SJCRH30 (cell line): ENCODE measurements at places on chromosomes 7 and 10. TPM values are rescaled to one million over a fixed set of nuclear protein-coding genes. Genes with fewer than 3 reads are reported as not detected.

DNA sequence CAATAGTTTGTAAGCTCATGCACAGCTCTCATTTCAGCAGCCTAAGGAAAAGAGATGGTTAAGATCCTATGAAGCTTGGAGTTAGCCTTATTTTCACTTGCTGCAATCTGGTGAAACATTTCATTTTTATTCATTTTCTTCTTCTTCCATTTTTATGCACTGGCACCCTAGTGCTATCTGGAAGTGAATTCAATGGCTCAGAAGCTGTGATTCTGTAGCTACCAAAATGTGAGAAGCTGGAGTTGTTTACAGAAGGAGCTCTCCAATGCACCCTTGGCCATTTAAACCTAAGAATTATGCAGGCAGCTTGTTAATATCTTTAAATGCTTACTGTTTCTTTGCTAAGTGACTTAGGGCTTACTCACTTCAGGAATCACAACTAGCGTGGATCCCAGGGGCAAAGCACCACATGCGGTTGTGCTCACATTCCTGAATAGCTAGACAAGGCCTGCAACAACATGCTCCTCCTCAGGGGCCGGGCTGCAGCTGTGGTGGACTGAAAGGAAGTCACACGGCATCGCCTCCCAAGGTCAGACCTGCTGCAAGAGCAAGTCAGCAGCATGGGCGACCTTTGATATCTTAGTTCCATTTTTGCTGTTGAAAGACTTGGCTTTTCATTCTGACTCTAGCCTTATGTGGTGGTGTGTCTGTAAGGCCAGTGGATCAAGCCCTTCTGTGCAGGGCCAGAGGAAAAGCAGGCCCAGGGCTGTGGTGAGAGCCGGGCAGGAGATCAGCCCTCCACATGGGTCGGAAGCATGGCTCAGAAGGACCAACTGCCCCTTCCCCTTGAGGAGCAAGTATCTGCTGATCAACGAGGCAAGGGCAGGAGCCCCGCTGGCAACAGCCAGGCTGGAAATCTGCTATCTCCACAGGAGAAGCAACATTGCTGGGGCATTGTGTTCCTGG is 91.9 kb upstream of the MBL2 start:
- H3K4me3 ChIP-seq: no peak overlapping the region
- peak; percentile 61 for DNase-seq
- H3K27me3 ChIP-seq: no peaks in the 10 kb centered on the region

GRCh38 chr10:43308986-43309385 is 42.1 kb upstream of the RASGEF1A start:
- no peaks in the 10 kb centered on the region for H3K4me1 ChIP-seq
- DNase-seq: no peak
- no peaks in the 10 kb centered on the region for H3K36me3 ChIP-seq
- no peak overlapping the region for H3K27ac ChIP-seq
- no peaks in the 10 kb centered on the region for H3K27me3 ChIP-seq

- no peak overlapping the region for H3K4me3 ChIP-seq
- H3K27ac ChIP-seq: no peak overlapping the region
- no peaks in the 10 kb centered on the region for H3K27me3 ChIP-seq
- peaks cover 8% of the 10 kb centered on the region; the same call in 1 of the 2 replicates for H3K4me1 ChIP-seq
These were observed 17.8 kb upstream of the SLC18A2 start for GRCh38 chr10:117222976-117223692.

DNA sequence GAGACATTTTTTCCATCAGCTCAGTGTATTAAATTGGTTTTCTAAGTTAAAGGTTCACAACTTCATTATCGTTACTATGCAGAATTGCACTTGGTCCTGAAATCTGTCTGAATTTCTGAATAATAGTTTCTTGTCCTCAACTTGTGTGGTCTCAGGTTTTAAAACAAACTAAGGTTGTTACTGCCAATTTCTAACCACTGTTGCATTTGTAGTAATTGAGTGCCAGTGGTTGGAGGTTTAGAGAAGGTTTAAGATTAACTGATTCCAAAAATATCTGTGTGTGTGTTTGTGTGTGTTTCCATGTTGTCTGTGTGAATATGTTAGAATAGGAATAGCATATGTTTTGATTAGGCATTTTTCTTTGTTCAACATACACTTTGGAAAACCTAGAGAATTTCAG is 395.9 kb downstream of the AUTS2 start:
- H3K27ac ChIP-seq: no peak overlapping the region
- H3K36me3 ChIP-seq: no peaks in the 10 kb centered on the region
- no peaks in the 10 kb centered on the region for H3K27me3 ChIP-seq
- DNase-seq: no peak

CLDN4 gene
- total RNA-seq: 0.06 and 0.08 TPM in 2 replicates

STARD3NL gene
- 153 and 162 TPM in 2 replicates for total RNA-seq

- H3K27me3 ChIP-seq: peaks cover 5% of the 10 kb centered on the region; the same call in 1 of the 2 replicates
- H3K36me3 ChIP-seq: no peaks in the 10 kb centered on the region
- no peak for DNase-seq
These were observed 87.4 kb upstream of the ZMIZ1 start for GRCh38 chr10:78981257-78981969.

EGFR gene
- total RNA-seq: 7.3 and 8.3 TPM in 2 replicates

GRCh38 chr7:47737601-47738000 is 155.7 kb upstream of the TNS3 start:
- no peaks in the 10 kb centered on the region for H3K27me3 ChIP-seq
- no peak for DNase-seq
- H3K36me3 ChIP-seq: no peaks in the 10 kb centered on the region
- H3K4me1 ChIP-seq: 0 out of 2 replicates have a peak, but pooled peaks cover under 1% of the 10 kb centered on the region
- no peak overlapping the region for H3K27ac ChIP-seq

- H3K36me3 ChIP-seq: no peaks in the 10 kb centered on the region
- H3K27me3 ChIP-seq: no peaks in the 10 kb centered on the region
- H3K27ac ChIP-seq: no peak overlapping the region
- DNase-seq: no peak
- H3K4me1 ChIP-seq: peaks cover 3% of the 10 kb centered on the region; the same call in 1 of the 2 replicates
- H3K4me3 ChIP-seq: no peak overlapping the region
These were observed 207.3 kb downstream of the NXPH1 start for GRCh38 chr7:8640671-8641070.

DNA sequence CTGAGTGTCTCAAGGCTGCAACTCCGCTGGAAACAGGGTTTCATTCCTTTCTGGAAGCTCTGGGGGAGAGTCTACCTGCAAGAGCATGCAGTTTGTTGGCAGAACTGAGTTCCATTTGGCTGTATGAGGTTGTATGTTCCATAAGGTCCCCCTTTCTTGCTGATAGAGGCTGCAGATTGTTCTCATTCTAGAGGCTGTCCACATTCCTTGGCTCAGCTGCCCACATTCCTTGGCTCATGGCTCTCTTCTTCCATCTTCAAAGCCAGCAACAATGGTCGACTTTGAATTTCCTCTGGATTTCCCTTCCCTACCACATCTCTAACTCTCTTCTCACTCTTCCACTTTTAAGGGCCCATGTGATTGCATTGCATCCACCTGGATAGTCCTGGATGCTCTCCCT is 147.3 kb upstream of the CDCA7L start:
- peaks cover 4% of the 10 kb centered on the region; the same call in 1 of the 2 replicates for H3K4me1 ChIP-seq
- no peaks in the 10 kb centered on the region for H3K27me3 ChIP-seq
- H3K36me3 ChIP-seq: no peaks in the 10 kb centered on the region
- H3K27ac ChIP-seq: no peak overlapping the region

- no peak overlapping the region for H3K4me3 ChIP-seq
- no peaks in the 10 kb centered on the region for H3K4me1 ChIP-seq
- DNase-seq: no peak
- no peaks in the 10 kb centered on the region for H3K27me3 ChIP-seq
- no peaks in the 10 kb centered on the region for H3K36me3 ChIP-seq
These were observed 1.4 kb downstream of the PTPRE start for GRCh38 chr10:127908106-127908958.

DNA sequence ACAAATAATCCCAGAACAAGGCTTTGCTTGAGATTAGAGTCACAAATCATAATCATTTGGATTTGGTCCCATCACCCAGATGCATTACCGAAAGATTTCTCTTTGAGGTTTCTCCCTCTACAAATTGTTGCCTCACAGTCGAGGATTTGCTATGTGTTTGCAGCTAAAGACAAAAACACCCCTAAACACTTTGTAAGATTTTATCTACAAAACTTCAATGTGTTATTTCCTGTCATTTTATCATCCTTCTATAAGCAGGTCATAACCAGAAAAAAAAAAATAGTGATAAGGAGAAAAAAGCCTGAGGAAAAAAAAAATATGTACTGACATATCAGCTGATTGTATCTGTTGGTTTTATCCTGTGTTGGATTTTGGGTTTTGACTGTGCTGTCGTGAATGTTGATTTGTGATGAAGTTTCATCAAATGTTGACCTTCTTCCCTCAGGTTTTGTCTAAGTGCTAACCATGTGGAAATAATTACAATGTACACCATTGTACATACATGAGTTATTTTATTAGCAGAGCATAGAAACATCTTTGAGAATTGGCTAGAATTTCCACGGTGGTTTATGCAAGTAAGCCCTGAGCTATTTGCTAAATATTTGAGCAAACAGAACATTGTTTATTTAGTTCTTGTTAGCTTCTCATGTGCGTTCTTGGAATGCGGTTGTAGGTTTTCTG is 274.4 kb downstream of the NEBL start:
- H3K27me3 ChIP-seq: no peaks in the 10 kb centered on the region
- H3K36me3 ChIP-seq: no peaks in the 10 kb centered on the region
- peak overlapping the region; percentile 45 for H3K27ac ChIP-seq
- DNase-seq: peak; percentile 79

- no peak overlapping the region for H3K4me3 ChIP-seq
- no peaks in the 10 kb centered on the region for H3K36me3 ChIP-seq
- H3K4me1 ChIP-seq: peaks cover 14% of the 10 kb centered on the region
- H3K27me3 ChIP-seq: no peaks in the 10 kb centered on the region
These were observed 96.4 kb upstream of the PCGF5 start for GRCh38 chr10:91124016-91124415.

DNA sequence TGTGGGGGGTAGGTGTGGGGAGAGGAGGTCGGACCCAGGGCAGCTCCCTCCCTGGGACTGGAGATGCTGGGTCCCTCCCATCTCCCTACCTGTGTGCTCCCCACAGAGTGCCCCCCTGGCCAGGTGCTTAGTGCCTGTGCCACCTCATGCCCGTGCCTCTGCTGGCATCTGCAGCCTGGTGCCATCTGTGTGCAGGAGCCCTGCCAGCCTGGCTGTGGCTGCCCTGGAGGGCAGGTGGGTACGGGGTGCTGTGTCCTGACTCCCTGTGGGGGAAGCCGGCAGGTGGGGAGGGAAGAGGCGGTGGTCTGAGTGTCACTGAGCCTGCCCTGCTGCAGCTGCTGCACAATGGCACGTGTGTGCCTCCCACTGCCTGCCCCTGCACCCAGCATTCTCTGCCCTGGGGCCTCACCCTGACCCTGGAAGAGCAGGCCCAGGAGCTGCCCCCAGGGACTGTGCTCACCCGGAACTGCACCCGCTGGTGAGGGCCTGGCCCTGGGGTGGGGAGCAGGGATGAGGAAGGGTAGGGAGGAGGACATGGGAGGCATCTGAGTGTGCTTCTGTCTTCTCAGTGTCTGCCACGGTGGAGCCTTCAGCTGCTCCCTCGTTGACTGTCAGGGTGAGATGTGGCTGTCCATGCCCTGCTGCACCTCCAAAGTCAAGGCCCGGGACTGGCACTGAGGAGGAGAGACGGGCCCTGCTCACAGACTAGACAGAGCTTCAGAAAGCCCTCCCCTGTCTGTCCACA is 11.7 kb upstream of the ZNF862 start:
- no peaks in the 10 kb centered on the region for H3K36me3 ChIP-seq
- H3K27me3 ChIP-seq: peaks cover 14% of the 10 kb centered on the region
- H3K4me1 ChIP-seq: peaks cover 5% of the 10 kb centered on the region
- H3K4me3 ChIP-seq: no peak overlapping the region
- H3K27ac ChIP-seq: no peak overlapping the region

HECTD2 gene
- total RNA-seq: 11.4 and 11.9 TPM in 2 replicates

DNA sequence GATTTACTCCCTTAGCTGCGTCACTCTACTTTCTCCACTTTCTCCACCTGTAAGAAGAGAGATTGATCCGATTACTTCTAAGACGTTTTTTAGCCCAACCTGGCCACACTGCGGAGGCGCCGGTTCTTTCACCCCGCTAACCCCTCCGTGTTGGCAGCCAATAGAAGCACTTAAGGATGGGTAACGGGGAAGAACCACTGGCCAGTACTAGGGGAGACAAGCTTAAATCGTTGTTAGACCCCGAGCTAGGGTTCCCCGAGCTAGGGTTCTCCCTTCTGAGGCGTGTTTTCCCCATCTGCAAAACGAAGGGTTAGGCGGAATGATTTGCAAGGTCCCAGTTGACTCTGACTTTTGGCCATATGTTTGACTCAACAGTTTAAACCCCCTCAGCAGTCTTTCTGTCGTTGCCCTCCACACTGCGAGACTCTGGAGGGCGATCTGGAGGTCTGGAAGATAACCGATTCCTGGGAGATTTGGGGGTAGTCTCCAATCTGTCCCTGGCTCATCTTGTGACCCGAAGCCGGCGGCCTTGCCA is 644 bp downstream of the UMAD1 start:
- peak overlapping the region; percentile 89 for H3K4me3 ChIP-seq
- no peaks in the 10 kb centered on the region for H3K27me3 ChIP-seq
- H3K27ac ChIP-seq: peak overlapping the region; percentile 78
- no peaks in the 10 kb centered on the region for H3K36me3 ChIP-seq
- H3K4me1 ChIP-seq: no peaks in the 10 kb centered on the region

- no peak overlapping the region for H3K4me3 ChIP-seq
- no peaks in the 10 kb centered on the region for H3K4me1 ChIP-seq
- peak; percentile 30 for DNase-seq
- H3K27me3 ChIP-seq: no peaks in the 10 kb centered on the region
These were observed 19.8 kb downstream of the ERCC6 start for GRCh38 chr10:49518982-49519578.

DNA sequence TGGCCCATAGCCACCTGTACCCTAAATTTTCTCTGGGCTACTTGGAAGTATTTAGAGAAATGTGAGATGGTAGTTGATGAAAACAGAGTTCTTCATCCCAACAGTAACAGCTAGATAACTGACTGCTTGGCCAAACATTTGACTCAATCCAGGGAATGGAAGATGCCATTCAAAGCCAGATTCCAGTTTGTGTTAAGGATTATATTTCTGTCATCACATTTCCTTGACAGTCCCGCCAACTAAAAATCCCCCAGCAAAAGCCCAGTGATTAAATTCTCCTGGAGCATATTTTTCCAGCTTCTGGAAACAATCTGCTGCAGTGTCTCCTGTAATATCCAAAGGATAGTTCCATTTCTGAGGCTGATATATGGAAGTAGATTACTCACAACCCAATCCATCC is 45.4 kb upstream of the PTN start:
- no peaks in the 10 kb centered on the region for H3K27me3 ChIP-seq
- no peaks in the 10 kb centered on the region for H3K4me1 ChIP-seq
- H3K36me3 ChIP-seq: no peaks in the 10 kb centered on the region
- H3K27ac ChIP-seq: no peak overlapping the region
- no peak overlapping the region for H3K4me3 ChIP-seq

GRCh38 chr7:98321301-98321700 is 39.8 kb downstream of the BRI3 start:
- no peak overlapping the region for H3K27ac ChIP-seq
- H3K4me1 ChIP-seq: peaks cover 18% of the 10 kb centered on the region
- H3K36me3 ChIP-seq: peaks cover 7% of the 10 kb centered on the region; the same call in 1 of the 2 replicates
- H3K27me3 ChIP-seq: no peaks in the 10 kb centered on the region
- DNase-seq: no peak

CREB3L2 gene
- total RNA-seq: 18.4 and 18.7 TPM in 2 replicates

SFRP4 gene
- 4.4 and 5.6 TPM in 2 replicates for total RNA-seq

- no peaks in the 10 kb centered on the region for H3K27me3 ChIP-seq
- no peak overlapping the region for H3K27ac ChIP-seq
- DNase-seq: no peak
- H3K4me1 ChIP-seq: peaks cover 42% of the 10 kb centered on the region
These were observed 5.7 kb downstream of the AQP1 start for GRCh38 chr7:30917216-30917893.

DNAAF5 gene
- total RNA-seq: 18.4 and 19.4 TPM in 2 replicates
